ENCODE measurements at places on chromosomes 7 and 10.
A peak's percentile ranks its signal among the peaks of the same experiment; 100 is the strongest.

DNA sequence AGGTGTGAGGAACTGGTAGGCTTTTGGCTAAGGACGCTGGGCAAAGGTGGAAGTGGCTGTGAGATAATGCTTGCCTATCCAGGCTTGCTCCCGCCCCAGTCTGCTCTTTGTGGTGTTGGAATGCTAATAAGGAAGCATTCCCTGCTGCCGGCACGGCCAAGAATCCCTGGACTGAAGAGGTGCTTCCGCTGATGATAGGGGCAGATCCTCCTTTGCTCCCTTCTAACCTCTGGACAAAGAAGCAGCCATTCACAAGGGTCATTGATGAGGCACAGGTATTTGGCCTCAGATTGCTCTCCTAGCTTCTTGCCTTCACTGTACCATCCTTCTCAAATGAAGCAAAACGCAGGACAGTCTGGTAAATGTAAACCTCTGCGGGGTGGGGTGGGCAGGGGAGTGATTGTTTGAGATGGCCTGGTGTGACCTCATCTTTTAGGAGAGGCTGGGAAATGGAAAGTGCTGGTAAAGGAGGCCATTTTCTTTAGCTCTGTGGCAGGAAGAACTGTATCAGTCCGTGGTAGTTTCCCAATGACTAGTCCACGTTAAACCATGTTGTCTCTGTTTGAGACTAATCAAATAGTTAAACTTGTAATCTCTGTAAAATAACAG is 1.7 kb downstream of the PGAM1 start:
- DNase-seq, result no peak

DNA sequence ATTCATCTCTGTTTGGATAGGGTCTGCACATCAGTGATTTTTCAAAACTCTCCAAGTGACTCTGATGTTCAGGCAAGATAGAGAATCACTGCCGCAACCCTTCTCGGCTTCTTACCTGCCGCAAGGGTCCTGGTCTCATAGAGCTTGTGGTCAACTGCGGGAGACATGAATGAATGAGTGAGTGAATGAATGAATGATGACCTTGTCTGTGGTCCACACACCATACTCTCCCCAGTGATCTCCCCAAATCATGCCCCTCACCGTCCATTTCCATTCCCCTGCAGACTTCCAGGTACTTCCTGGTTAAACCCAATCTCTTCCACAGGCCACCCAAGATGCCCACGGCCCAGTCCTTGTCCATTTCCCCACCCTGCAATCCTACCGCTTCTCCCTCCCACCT is 5.9 kb upstream of the NPFFR1 start:
- DNase-seq, result no peak

DNA sequence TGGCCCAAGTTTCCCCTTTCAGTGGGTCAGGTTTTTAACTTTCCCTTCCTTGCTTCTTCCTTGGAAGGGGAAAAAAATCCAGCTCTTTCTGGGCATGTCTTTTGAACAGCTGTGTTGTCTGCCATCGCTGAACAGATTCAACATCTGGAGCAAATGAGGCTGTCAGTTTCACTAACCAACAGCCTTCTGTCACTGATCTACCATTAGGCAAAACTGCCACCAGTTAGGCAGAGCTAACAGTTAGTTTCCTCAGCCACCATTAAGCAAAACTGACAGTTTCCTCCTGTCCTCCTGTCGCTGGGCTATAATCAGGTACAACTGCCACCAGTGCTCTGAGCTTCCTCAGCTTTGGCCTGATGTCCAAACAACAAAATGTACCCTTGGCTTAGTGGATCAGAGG is 81.9 kb downstream of the NPTX2 start:
- DNase-seq, result no peak

DNA sequence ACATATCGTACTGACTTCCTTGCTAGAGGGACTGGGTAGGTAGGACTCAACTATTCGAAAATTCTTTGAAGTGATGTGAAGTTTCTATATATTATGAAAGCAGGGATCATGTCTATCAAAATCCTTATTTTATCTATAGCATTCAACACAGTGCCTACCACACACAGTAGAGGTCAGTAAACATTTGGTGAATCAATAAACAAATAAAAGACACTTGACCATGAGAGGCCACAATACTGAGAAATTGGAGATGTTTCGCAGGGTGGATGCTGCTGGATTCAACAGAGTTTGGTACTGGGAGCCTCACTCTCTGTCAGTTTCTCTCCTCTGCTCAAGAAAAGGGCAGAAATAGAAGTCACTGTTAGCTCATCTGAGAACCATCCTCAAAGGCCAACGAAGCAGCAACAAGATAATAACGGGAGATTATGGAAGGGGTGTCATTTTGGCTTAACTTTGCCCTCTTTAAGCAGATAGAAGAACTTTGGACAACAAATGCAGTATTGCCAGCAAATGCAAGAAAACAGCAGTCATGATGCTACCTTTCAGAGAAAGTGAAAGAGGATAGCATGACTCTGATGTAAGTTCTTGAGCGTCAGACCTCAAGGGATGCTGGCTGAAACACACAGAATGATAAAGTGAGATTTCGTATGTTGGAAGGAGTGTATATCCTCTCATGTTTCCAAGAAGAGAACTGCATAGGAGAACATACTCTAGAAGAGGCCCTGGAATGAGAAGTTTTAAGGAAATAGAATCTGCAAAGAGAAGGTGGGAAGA is 107.6 kb downstream of the SEMA3E start:
- DNase-seq, result no peak

- DNase-seq, result no peak
Measured at GRCh38 chr10:23283680-23284079, 60.9 kb downstream of the C10orf67 start.

DNA sequence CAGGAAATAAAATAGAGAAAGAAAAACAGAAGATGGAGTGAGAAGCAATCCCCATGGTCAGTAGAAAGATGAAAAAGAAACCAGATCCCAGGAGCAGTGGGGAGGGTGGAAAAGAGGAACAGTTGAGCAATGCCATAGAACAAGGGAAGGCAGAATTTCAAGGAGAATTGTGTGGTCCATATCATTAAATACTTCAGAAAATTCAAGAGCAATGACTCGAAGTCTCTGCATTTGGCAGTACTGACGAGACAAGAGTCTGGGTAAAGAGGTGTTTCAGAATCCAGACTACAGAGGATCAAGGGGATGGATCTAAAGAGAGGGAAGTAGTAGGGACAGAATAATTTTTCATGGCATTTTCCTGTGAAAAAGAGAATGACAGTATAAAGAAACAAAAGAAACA is 512.6 kb downstream of the PHTF2 start:
- no peak for DNase-seq

DNA sequence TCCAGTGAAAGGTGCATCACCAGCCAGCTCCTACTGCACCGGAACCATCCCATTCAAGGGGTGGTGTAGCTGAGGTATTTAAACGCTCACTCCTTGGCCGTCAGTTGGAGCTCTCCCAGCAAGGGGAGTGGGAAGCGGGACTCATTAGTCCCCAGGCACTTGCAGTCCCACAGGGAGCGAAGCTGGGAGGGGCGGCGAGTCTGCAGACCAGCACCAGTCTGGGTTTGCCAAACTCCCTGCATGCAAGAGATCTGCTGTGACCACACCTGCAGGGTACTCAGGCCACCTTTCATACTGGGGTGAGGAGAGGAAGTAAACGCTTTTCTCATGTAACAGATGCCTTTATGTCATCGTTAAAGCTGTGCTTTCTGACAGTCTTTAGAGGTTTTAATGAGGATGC is 187.9 kb downstream of the PTPRN2 start:
- no peak for DNase-seq

DNA sequence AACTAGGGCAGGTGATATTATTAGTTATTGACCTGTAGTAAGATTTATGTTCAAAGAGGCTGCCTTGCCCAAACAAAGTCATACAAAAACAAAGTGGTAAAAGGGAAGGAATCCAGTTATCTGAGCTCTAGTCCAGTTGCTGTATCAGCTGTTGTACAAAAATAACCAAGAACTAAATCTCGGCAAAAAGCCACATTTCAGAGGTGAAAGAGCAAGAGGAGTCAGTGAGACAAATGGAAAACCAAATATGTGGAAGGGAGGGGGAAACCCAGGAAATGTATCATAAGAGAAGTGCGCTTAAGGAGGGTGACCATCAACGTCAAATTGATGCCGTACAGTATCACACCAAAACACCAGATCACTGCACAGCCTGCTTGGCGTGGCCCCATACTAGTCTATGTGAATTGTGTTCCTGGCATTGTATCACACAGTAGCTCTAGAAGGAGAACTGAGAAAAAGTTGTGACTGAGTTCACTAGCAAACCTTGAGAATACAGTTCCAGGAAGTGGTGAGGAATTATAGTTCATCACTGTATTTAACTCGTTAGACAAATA is 6.4 kb downstream of the AGBL3 start:
- DNase-seq, result peak; percentile 61

DNA sequence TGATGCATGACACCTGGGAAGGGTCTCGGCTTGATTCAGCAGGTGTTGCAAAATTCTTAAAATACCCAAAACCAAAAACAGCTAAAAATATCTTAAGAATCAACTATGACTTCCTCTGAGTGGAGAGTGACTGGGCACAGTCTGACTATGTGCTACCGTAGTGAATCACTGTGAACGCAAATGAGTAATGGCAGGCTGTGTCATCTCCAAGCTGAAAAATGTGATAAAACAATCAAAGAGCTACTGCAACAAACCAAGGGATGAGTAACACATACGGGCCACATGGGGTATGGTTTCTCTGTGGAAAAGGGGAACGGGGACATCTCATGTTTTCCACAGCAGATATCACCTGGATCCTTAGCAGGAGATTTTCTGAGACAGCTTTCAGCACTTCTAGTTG is 127.5 kb downstream of the ABCA13 start:
- no peak for DNase-seq

DNA sequence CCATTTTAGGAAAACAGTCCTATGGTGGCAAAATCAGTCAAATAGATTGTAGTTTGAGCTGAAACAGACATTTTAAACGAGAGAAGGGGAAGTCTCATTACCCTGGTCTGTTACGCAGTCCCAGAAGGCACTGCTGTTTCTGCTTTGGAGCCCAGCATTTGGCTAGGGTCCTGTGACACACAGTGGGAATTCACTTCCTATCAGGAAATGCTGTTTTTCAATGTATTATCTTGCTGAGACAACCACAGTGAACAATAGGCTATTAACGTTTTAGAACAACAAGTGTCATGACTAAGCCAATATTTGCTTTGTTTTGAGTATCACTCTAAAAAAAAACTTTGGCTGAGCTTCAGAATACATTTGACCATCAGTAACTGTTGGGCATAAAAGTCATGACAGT is 74.1 kb downstream of the ADD3 start:
- no peak for DNase-seq
